ENCODE measurements at places on chromosomes 6 and 20.

DNA sequence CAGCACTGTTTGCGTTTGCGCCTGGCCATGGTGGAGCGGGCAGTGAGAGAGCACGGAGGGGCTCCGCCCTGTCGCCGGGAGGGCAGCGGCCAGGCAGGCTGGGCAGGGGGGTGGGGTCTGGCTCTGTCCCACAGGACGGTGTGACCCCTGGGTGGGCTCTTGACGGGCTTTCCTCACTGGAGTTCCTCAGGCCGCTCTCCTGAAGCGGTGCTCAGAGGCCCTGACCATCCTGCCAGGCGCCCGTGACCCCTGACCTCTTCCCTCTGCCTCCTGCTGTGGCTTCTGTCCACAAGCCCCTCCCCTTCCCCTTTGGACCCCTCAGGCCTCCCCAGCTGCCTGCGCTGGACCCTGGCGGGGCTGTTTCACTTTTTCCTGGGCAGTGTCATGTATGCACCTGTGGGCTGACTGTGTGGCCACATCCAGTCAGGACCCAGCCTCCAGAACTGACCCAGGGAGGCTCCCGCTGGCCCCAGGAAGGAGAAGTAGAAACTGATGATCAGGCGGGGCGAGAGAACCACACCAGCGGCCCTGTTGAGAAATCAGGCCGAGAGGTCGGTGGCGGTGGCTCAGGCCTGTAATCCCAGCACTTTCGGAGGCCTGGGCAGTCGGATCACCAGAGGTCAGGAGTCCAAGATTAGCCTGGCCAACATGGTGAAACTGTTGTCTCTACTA, 1.2 kb downstream of the OGFR start:
- no peak for ATAC-seq

DNA sequence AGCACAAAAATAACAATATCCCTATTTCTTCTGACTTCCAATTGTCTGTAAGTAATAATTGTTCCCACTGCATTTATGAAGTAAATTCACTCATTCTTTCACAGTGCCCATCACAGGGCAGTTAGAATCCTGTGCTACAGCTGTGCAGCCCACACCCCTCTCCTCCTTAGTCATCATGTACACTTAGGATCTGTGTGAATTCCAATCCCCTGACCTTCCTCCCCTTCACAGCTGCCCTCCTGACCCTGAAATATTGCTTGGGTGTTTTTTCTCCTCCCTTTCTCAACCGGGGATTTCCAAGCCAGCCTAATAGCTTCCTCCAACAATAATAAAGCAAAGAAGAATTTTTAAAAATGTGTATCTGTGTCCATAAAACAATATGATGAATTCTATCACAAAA, 91.5 kb upstream of the BEND6 start:
- ATAC-seq, result no peak

DNA sequence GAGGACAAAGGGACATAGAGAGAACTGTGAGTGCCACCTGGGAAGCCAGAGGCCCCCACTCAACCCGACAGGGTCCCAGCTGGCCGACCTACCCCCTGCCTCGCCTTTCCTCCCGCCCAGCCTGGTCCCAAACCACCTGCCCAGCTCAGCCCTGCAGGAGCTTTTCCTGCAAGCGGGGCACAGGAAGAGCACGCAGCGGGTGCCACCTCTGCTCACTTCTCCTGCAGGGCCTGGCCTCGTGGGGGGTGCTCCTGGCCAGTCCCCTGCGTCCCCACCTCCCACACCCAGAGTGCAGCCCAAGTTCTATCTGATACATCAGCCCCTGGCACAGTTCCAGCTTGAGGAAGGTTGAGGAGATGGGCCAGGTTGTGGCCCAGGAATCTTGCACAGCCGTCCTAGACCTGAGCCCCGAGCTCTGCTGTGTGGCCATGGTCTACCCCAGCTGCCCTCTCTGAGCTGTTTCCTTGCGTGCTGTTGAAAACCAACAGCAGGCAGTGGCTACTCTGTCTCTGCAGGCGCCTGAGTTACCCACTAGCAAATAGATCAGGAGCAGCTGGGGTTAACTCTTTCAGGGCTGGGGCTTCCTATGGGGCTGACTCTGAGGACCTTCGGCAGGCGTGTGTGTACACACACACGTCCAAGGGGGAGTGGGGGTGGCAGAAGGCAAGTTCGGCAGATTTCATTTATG, 1.7 kb downstream of the NECAB3 start:
- ATAC-seq, result no peak

DNA sequence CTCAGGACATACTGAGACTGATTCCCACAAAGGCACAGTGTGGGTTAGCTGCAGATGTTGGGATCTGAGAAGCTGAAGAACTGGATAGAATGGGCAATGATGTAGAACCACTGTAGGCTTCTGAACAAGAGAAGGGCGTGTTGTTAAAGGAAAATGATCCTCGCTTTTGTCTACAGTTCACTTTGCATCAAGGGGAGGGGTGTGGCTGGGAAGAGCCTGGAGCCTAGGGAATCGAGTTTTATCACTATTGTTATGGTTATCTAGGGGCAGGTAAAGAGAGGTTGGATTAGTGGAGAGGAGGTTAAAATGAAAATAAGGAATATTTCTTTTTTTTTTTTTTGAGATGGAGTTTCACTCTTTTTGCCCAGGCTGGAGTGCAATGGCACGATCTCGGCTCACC, 768.1 kb downstream of the KIF16B start:
- ATAC-seq, result no peak

DNA sequence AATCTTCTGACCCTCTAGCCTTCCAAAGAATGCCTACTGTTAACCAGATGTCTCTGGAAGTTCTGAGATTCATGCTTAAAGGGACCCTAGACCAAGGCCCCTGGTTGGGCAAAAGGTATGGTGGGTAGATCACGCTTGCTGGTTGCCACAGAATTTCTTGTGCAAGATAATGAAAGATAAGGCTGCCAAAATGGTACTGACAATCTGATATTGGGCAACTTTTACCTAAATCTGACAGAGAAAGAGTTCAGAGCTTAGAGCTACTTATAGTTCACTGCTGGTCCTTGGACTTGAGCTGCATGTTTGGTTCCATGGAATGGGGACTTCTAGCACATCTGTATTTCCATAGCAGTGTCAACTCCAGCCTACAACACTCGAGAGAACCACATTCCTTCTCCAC, 12.0 kb downstream of the DEFB114 start:
- no peak for ATAC-seq

GRCh38 chr6:155519176-155519738, 63.6 kb upstream of the NOX3 start:
- no peak for ATAC-seq

DNA sequence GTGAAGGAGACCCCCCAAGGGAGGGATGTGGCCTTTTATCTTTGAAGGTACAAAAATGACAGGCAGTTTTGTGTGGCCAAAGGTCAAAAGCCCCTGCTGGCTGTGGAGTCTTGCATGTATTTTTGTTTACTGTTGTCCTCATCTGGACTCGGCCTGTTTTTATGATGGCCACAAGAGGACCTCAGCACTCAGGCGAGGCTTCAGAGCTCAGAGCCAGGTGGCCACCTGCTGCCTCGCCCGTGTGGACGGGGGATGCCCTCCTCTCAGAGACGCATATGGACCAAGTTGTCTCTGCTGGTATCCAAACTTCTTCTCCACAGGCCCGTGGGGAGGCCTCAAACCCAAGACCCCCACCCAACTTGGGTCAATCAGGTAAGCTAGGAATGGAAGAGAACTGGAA, 118.2 kb downstream of the DACT2 start:
- peak; percentile 18 for ATAC-seq

DNA sequence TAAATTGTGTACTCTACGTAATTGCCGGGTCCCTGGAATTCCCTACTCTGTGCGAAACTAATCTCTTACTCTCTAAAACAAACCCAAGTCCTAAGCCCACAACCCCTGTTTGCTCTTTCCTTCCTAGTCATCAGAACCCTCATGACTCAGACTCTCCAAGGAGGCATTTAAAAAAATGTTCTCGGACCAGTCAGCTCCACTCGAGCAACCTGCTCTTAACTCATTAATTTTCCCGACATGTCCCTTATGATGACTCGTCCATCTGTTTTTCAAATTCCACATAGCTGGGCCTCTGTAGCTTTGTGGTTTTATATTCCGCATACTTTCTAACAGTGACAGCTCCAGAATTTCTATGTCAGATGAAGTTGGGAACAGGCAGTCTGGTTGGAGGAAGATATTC, 2.6 kb upstream of the MUC22 start:
- peak; percentile 81 for ATAC-seq

DNA sequence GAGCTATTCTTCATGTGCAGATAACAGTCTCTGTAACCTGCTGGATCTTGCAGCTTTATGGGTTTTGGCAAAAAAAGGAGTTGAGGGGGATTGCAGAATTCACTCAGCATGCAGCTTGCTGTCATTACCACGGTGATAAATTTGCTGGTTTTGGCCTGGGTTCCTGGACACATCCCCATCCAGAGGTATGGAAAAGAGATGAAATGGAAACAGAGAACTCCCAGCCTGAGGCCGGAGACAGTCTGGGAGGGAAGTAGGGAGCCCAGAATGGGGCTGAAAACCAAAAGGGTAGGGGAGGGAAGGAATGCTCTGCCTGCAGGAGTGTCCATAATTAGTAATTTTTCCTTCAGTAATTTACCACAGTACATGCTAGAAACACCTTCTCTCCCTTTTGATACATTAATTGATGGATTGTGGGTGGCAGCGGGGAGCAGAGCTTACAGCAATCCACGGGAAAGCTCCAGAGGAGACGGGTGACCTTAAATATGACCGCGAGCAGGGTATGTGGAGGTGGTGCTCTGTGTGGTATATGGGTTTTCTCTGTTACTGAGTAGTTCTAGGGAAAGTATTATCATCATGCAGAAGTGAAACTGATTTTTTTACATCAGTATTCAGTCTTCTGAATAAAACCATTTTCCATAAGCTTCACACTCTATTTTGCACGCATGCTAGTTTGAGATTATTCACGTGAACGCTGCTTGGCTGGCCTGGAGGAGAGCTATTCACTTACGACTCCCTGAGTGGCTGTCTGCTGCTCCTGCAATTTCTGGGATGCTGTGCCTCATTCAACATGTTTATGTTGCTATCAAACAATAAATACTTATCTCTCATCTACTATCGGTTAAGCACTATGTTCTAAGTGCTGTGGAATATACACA, 66.3 kb upstream of the KCNK16 start:
- no peak for ATAC-seq

DNA sequence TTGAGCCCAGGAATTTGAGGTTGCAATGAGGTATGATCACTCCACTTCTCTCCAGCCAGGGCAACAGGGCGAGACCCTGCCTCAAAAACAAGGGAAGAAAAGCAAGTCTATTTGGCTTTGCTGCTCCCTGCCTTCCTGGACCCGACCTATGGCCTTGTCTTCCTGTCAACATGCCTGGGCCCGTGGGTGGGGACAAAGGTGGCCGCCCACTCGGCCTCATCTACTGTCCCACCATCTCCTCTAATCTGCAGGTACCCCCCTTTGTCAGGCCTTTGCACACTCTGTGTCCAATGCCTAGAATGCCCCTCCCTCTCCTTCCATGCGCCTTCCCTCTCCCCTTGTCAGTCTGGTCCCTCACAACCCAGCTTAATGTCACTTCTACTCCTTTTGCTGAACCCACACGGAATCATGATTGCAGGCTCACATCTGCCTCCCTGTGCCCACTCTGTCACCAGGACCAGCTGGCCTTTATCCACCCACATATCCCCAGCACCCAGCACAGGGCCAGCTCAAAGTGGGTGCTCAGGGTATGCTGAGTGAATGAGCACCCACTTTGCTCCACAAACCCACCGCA, 40.3 kb downstream of the MDFI start:
- no peak for ATAC-seq

GRCh38 chr20:14717134-14717999, 380.0 kb upstream of the FLRT3 start:
- no peak for ATAC-seq

DNA sequence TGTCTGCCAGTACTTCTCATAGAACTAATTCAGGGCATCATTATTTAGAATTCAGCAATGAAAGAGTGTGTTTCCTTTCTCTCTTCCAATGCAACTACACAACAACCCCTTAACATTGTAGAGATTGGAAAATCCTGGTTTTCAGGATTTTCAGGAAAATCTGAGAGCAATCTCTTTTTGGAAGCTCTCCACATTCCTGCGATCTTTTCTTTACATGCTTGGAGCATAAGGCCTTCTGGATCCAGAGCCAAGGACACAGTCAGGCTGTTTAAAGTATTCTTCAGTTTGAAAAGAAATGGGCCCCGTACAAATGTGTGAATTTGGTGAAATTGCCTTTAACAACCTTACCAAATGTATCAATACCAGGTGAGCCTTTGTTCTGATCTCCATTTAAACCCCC, 469.7 kb downstream of the PKHD1 start:
- no peak for ATAC-seq

DNA sequence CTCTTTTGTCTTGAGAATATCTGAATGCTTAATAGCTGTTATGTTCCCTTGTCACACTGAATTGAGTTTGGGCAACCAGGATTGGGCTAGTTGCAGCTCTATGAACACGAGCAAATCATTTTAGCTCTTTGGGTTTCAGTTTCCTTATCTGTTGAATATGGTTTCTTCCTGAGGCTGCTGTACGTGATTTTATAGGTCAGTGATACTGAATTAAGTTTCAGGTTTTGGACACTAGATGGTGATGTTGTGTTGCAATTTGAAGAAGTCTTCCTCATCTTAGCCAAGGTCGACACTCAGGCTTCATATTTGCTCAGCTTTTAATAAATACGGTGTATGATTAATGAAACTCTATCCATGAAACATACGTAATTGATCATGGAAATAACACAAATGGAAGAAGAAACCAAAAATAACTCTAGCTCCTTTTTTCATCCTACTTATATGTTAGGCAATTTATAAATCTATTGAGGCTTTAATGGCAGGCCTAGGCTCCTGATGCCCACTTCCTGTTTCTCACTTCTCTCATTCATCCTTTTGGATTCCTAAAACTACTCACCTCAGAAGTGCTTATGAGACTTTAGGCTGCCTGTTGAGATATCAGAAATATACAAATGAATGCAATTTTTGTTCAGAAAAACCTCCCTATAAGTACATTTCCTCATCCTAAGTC, 354.1 kb upstream of the MAP3K7 start:
- ATAC-seq, result peak; percentile 95

DNA sequence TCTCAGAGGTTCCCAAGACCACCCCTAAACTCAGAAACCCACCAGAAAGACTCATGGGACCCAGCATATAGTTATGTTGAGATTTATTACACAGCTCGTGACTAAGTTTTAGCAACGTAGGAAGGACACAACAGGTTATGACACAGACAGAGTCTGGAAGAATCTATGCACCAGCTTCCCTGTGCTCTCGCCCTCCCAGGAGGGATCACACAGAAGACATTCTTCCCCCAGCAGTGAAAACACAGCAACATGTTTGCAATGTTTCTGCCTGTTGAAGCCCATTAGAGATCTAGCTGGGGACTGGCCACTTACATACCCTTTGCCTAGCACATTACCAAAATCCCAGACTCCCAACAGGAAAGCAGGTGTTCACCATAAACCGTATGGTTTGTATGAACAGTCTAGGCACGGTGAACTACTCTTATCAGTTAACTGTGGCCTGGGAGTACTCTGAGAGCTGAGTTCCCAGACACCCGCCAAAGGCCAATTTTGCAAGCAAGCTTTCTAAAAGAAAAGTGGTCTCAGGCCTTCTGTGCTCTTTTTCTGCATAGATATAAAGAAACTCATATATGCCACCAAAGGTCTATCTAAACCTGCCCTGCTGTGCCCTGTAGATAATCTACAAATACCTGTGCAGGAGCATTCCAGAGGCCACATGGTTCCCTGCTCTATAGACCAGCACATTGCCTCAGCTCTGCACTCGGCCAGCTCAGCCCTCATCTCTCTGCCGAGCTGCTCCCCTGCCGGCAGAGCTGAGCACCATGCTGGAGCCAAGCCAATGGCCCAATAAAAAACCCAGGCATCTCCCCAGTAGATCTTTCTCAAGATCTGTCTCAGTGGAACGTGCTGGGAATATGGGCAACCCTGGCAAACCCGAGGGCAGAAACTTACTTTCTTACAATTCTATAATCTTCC, 69.6 kb upstream of the SMIM28 start:
- no peak for ATAC-seq

GRCh38 chr6:77814119-77814518, 161.3 kb downstream of the MEI4 start:
- ATAC-seq, result no peak

All from motor neuron (in vitro differentiated cells).